ENCODE measurements at places on chromosomes 5 and 9. TPM values are rescaled to one million over a fixed set of nuclear protein-coding genes. Genes with fewer than 3 reads are reported as not detected.

The CD72 gene
- 0.19 TPM for total RNA-seq

The HNRNPH1 gene
- 511 TPM for total RNA-seq

The SH3PXD2B gene
- total RNA-seq, result 12.4 TPM

The PDZD2 gene
- total RNA-seq, result 0.19 TPM

The GLRA1 gene
- not detected for total RNA-seq

The MOB3B gene
- 7.9 TPM for total RNA-seq

The VCAN gene
- 10.5 TPM for total RNA-seq

The SCAMP1 gene
- 25.9 TPM for total RNA-seq

The GNAQ gene
- 19.2 TPM for total RNA-seq
